ENCODE measurements at places on chromosomes 7 and 10.

GRCh38 chr7:29319719-29320521, 125.3 kb downstream of the CHN2 start:
- no peaks in the 10 kb centered on the region for H3K36me3 ChIP-seq
- no peak overlapping the region for H3K27ac ChIP-seq
- DNase-seq = no peak
- H3K4me1 ChIP-seq = no peaks in the 10 kb centered on the region
- H3K27me3 ChIP-seq = peaks cover 7% of the 10 kb centered on the region
- no peak overlapping the region for H3K4me3 ChIP-seq

DNA sequence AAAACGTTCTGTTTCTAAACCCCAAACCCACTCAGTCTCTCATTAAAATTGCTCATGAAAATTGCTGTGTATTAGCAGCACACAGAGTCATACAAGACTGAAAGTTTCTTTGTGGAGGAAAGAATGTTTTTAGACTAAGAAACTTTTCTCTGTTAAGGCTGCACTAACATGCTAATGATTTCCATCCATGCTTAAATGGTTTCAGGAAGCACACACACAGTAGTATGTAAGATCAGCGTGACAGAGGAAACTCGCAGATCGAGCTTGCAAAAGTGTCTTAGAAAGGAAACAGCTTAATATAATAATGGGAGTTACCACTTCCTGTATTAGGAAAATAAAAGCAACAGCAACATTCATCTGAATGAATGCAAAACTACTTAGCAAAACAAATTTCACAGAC, 112.7 kb downstream of the ICA1 start:
- peaks cover 4% of the 10 kb centered on the region for H3K27me3 ChIP-seq
- H3K27ac ChIP-seq = peak overlapping the region; percentile 47
- H3K4me3 ChIP-seq = no peak overlapping the region
- H3K4me1 ChIP-seq = peaks cover 27% of the 10 kb centered on the region
- peaks cover 5% of the 10 kb centered on the region for H3K36me3 ChIP-seq

DNA sequence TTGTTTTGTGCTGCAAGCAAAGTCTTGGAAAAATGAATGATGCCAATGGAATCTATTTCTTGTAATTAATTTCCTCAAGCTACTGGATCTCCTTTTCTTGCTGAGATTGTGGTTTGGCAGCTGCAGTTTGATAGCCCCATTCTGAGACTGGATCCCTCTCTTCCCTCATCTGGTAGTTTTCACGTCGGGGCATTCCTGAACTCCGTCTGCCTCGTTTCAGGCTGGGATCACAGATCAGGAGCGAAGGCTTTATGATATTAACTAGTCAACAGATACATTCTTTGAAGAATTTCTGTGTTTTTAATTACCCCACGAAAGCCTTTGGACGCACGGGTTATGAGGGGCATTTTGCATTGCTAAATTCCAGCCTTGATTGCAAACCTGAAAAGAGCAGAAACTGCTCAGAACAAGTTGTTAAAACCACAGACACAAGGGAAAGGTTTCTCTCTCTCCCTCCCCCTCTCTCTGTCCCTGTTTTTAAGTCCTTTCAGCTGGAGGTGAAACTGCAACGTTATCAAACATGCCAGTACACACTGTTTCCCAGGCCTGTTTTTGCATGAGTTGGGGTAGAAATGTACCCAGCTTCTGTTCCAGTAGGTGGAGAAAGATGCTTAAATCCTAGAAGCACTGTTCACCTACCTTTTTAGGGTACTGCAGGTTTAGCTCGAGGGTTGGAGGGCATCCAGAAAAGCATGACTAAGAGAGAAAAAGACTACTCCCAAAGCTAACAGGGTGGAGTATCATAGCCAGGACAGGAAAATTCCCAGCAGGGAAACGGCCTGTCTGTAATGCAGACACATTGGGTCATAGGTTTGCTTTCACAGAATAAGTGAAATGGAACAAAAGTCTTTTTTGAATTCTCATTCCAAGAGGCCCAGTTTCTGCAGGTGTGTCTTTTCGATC, 124.3 kb downstream of the CUX1 start:
- no peak for DNase-seq
- H3K36me3 ChIP-seq = no peaks in the 10 kb centered on the region
- no peaks in the 10 kb centered on the region for H3K4me1 ChIP-seq
- no peak overlapping the region for H3K27ac ChIP-seq

DNA sequence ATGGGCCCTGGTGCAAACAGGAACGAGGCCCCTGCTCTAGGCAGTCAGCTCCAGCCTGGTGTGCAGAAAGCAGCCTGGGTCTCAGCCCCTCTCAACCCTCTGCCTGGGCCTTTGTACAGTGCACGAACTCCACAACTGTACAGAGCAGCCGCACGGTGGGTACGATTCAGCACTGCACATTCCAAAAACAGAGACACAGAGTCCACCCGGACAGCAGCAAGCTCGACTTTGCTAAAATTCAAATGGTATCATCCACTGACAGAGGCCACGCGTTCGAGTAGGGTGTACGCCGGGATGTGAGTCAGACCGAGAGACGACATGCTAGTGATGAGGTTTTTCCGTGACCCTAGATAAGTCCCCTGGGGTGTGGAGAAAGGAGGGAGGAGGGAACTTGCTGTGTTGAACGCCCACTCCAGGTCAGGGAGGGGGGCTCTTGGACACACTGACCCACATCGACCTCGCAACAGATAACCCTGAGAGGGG, 65.6 kb upstream of the PDGFA start:
- peaks cover 43% of the 10 kb centered on the region for H3K4me1 ChIP-seq
- H3K4me3 ChIP-seq = no peak overlapping the region
- DNase-seq = peak; percentile 54
- H3K27me3 ChIP-seq = no peaks in the 10 kb centered on the region

- no peak overlapping the region for H3K27ac ChIP-seq
- DNase-seq = no peak
- H3K4me1 ChIP-seq = no peaks in the 10 kb centered on the region
- H3K27me3 ChIP-seq = peaks cover 4% of the 10 kb centered on the region
Measured at GRCh38 chr10:68543004-68543918, 15.9 kb upstream of the SLC25A16 start.

GRCh38 chr10:29880856-29881255, 178.5 kb downstream of the JCAD start:
- H3K4me1 ChIP-seq = no peaks in the 10 kb centered on the region
- H3K27ac ChIP-seq = no peak overlapping the region
- H3K36me3 ChIP-seq = no peaks in the 10 kb centered on the region
- H3K27me3 ChIP-seq = peaks cover 7% of the 10 kb centered on the region
- no peak for DNase-seq
- H3K4me3 ChIP-seq = no peak overlapping the region

DNA sequence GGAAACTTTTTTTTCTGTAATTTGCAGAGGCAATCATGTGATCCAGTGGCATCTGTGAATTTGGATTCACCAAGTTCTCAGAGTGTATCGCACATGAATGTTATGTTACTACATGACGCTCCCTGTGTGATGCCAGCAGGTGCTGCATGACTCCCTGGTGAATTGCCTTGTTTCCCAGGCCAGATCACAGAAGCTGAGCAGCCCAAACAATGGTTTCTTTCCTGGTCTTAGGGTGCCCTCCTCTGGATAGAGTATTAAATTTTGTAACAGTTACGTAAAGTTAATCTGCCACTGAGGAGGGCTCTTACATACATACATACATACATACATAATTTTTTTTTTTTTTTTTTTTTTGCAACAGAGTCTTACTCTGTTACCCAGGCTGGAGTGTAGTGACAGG, 3.6 kb downstream of the ZSCAN21 start:
- no peak overlapping the region for H3K4me3 ChIP-seq
- peaks cover 6% of the 10 kb centered on the region for H3K36me3 ChIP-seq
- H3K27ac ChIP-seq = no peak overlapping the region
- DNase-seq = peak; percentile 49
- H3K4me1 ChIP-seq = peaks cover 20% of the 10 kb centered on the region
- no peaks in the 10 kb centered on the region for H3K27me3 ChIP-seq

GRCh38 chr10:74929197-74929596, 102.8 kb downstream of the KAT6B start:
- no peaks in the 10 kb centered on the region for H3K4me1 ChIP-seq
- peaks cover 2% of the 10 kb centered on the region for H3K36me3 ChIP-seq
- H3K27ac ChIP-seq = no peak overlapping the region
- no peak for DNase-seq
- H3K27me3 ChIP-seq = no peaks in the 10 kb centered on the region
- H3K4me3 ChIP-seq = no peak overlapping the region

DNA sequence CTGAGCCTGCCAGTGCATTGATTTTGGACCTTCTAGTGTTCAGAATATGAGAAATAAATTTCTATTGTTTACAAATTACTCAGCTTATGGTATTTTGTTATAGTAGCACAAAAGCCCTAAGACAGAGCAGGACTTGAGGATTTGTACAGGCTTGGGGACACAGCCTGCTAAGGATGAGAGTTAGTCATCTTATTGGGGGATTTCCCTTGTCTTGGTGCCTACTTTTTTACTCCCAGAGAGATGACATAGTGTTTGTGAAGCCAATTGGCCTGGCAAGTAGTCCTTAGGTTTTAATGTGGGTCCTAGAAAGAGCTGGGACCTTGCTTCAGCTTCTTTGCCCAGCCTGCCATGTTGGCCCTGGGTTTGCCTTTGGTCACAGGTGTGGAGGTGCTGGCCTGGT, 364.0 kb downstream of the REEP3 start:
- H3K4me3 ChIP-seq = no peak overlapping the region
- H3K4me1 ChIP-seq = no peaks in the 10 kb centered on the region
- no peaks in the 10 kb centered on the region for H3K36me3 ChIP-seq
- DNase-seq = no peak
- H3K27me3 ChIP-seq = no peaks in the 10 kb centered on the region
- no peak overlapping the region for H3K27ac ChIP-seq

GRCh38 chr7:92400013-92400412, 47.3 kb upstream of the GATAD1 start:
- no peak for DNase-seq
- H3K27me3 ChIP-seq = no peaks in the 10 kb centered on the region
- no peak overlapping the region for H3K27ac ChIP-seq
- H3K4me3 ChIP-seq = no peak overlapping the region

- peaks cover 9% of the 10 kb centered on the region for H3K36me3 ChIP-seq
- no peak overlapping the region for H3K4me3 ChIP-seq
- no peak overlapping the region for H3K27ac ChIP-seq
- no peaks in the 10 kb centered on the region for H3K27me3 ChIP-seq
Measured at GRCh38 chr7:115127399-115128021, 205.6 kb downstream of the MDFIC start.

DNA sequence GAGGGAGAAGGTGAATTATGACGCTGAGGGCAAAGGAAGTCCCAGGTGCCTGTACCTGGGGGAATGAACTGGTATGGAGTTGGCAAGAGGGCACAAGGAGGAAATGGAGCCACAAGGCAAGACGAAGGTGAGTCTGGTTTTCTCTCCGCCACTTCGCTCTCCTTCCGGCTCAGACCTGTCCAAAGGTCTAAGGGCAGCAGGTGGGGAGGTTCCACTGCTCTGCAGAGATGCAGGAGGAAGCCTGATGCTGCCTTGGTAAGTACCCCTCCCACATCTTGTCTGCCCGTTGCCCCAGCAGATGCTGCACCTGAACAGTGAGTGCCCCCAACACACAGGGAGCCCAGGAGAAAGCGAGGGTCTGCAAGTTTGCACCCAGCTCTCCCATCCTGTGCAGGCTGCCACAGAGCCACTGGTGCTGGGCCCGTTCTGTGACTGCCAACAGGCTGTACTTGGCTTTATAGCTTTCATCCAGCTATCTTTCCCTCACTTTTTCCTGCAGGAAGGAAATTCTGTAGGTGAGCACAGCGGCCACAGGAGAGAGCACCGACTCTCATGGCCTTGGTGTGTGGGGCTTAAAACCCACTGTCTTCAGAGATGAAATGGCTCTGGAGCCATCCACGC, 235.2 kb downstream of the COBL start:
- H3K4me3 ChIP-seq = no peak overlapping the region
- no peak overlapping the region for H3K27ac ChIP-seq
- no peaks in the 10 kb centered on the region for H3K4me1 ChIP-seq
- H3K36me3 ChIP-seq = no peaks in the 10 kb centered on the region
- no peaks in the 10 kb centered on the region for H3K27me3 ChIP-seq

GRCh38 chr10:34499612-34500279, 315.4 kb downstream of the PARD3 start:
- H3K27me3 ChIP-seq = no peaks in the 10 kb centered on the region
- no peak overlapping the region for H3K27ac ChIP-seq
- H3K36me3 ChIP-seq = no peaks in the 10 kb centered on the region
- H3K4me3 ChIP-seq = no peak overlapping the region

- peaks cover 15% of the 10 kb centered on the region for H3K27me3 ChIP-seq
- peaks cover 69% of the 10 kb centered on the region for H3K36me3 ChIP-seq
- DNase-seq = peak; percentile 84
- peak overlapping the region; percentile 99 for H3K4me3 ChIP-seq
- peak overlapping the region; percentile 100 for H3K27ac ChIP-seq
- H3K4me1 ChIP-seq = peaks cover 44% of the 10 kb centered on the region
Measured at GRCh38 chr7:26200038-26200443, 505 bp downstream of the HNRNPA2B1 start.

DNA sequence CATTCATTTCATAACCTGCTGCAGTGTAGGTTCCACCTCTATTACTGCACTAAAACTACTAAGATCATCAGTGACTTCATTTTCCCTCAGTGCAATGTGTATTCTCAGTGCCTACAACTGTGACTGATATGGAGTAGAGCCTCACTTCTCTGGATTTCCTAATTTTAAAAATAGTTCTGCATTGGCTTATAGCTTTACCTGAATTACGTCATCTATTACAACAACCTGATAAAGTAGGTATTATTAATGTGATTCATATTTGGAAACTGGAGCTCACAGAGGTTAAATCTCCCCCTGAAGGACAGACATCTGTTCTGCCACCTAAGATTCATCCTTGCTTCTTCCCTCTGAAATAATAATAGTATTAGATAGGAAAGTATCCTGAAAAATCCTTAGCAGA, 70.9 kb upstream of the NOBOX start:
- no peaks in the 10 kb centered on the region for H3K27me3 ChIP-seq
- H3K36me3 ChIP-seq = no peaks in the 10 kb centered on the region

- H3K27me3 ChIP-seq = no peaks in the 10 kb centered on the region
- no peaks in the 10 kb centered on the region for H3K4me1 ChIP-seq
- H3K4me3 ChIP-seq = no peak overlapping the region
- no peak for DNase-seq
- no peaks in the 10 kb centered on the region for H3K36me3 ChIP-seq
Measured at GRCh38 chr10:112803961-112804401, 146.1 kb upstream of the TCF7L2 start.

DNA sequence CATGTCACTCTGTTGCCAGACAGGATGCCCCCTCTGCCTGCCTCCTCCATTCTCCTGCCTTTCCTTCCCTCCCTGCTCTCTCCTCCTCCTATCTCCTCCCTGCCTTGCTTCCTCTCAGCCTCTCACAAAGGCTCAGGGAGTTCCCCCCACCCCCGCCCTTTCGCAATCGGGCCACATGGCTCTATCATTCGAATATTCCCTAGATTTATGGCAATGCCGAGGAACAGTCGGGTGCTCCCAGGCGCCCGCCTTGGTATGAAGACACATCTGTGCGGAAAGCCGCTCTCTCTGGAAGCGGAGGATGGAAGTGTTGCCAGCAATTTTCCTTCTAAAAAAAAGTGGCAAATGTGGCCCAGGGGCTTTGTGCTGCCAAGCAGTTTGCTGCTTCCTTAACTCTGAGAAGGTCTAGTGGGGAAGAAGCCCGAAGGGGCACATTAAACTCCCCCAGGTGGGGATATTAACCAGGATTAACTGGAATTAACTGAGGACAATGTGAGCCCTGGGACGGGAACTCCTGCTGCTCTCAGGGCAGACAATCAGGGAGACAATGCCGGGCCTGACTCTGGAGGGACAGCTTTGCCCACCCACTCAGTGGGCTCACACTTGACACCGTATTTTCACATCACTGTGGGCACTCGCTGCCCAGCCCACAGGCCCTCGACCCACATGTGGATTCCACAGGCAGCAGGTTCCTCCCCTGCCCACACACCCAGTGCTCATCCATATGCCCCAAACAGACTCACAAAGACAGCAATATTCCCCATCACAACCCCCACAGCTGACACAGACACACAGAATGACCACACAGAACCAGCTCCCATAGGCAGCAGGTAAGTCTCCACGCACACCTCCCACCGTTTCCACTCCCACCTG, 88.4 kb upstream of the SMNDC1 start:
- peak overlapping the region; percentile 72 for H3K27ac ChIP-seq
- DNase-seq = no peak
- H3K4me3 ChIP-seq = no peak overlapping the region
- no peaks in the 10 kb centered on the region for H3K36me3 ChIP-seq
- H3K4me1 ChIP-seq = peaks cover 14% of the 10 kb centered on the region
